Activated T-cell treated with anti-CD3 and anti-CD28 coated beads, Interleukin-2, amount 50 U/mL, for 4 hours (primary cell): ENCODE measurements at places on chromosomes 7 and 10. TPM values are rescaled to one million over a fixed set of nuclear protein-coding genes. Genes with fewer than 3 reads are reported as not detected.

Gene TDRD1
- total RNA-seq = 0.48 TPM

Gene CCDC146
- total RNA-seq = 0.24 TPM

Gene AMPH
- not detected for total RNA-seq

Gene CYP2E1
- total RNA-seq = 1.1 TPM

Gene MLXIPL
- total RNA-seq = 0.43 TPM

Gene MMP21
- total RNA-seq = not detected

Gene MRLN
- not detected for total RNA-seq

Gene ZPBP
- not detected for total RNA-seq

Gene RHBDD2
- total RNA-seq = 35.5 TPM

Gene SUN3
- total RNA-seq = not detected

Gene KAZALD1
- total RNA-seq = 0.19 TPM

Gene CDC14C
- total RNA-seq = not detected

Gene BCAP29
- 27.8 TPM for total RNA-seq

Gene TMEM213
- total RNA-seq = not detected

Gene OR2A7
- 0.42 TPM for total RNA-seq

Gene ANXA8
- total RNA-seq = not detected

Gene NKX1-2
- total RNA-seq = not detected

Gene MSRB2
- total RNA-seq = 1.1 TPM

Gene TWIST1
- total RNA-seq = 0.15 TPM

Gene DYNC1I1
- total RNA-seq = not detected

Gene PODXL
- 1.4 TPM for total RNA-seq

Gene TMEM254
- total RNA-seq = 12.2 TPM

Gene CYP26C1
- not detected for total RNA-seq

Gene LRRD1
- not detected for total RNA-seq

Gene PNLIP
- total RNA-seq = 0.87 TPM

Gene GNAT3
- total RNA-seq = not detected

Gene APBB1IP
- 44.8 TPM for total RNA-seq

Gene CPN1
- total RNA-seq = not detected

Gene MYL10
- total RNA-seq = not detected

Gene HSPB1
- 50.3 TPM for total RNA-seq

Gene KCNH2
- total RNA-seq = 0.66 TPM

Gene KIAA1549
- 0.46 TPM for total RNA-seq

Gene MAPK8
- 33.7 TPM for total RNA-seq

Gene MINPP1
- total RNA-seq = 11.6 TPM

Gene CCL24
- total RNA-seq = not detected

Gene ERVW-1
- not detected for total RNA-seq

Gene MUC3A
- not detected for total RNA-seq

Gene DNAJC12
- total RNA-seq = 0.84 TPM

Gene TRIM73
- 4.7 TPM for total RNA-seq

Gene UCN3
- not detected for total RNA-seq

Gene LEP
- not detected for total RNA-seq

Gene SPAG6
- total RNA-seq = not detected

Gene LRMDA
- total RNA-seq = not detected

Gene WDFY4
- total RNA-seq = 0.53 TPM

Gene FFAR4
- not detected for total RNA-seq

Gene GIMAP8
- total RNA-seq = 3.5 TPM

Gene LRRN3
- 35.7 TPM for total RNA-seq

Gene ITIH5
- total RNA-seq = not detected

Gene CALCR
- not detected for total RNA-seq

Gene RHEB
- total RNA-seq = 54.9 TPM

Gene SPDYE2B
- total RNA-seq = not detected

Gene HABP2
- total RNA-seq = not detected

Gene KCP
- 0.10 TPM for total RNA-seq

Gene TMEM184A
- total RNA-seq = 0.11 TPM
